ENCODE measurements at places on chromosomes 6 and 20. TPM values are rescaled to one million over a fixed set of nuclear protein-coding genes. Genes with fewer than 3 reads are reported as not detected.

- no peaks in the 10 kb centered on the region for H3K4me1 ChIP-seq
- no peaks in the 10 kb centered on the region for H3K27me3 ChIP-seq
- no peak within 1 kb of the TSS for H3K27ac ChIP-seq
These were observed at the start of gene CST2 for GRCh38 chr20:23826541-23827021. Gene CST2, minus strand, starts transcription at chr20:23826729. Its CDS starts 69 bp downstream, at chr20:23826660.

DNA sequence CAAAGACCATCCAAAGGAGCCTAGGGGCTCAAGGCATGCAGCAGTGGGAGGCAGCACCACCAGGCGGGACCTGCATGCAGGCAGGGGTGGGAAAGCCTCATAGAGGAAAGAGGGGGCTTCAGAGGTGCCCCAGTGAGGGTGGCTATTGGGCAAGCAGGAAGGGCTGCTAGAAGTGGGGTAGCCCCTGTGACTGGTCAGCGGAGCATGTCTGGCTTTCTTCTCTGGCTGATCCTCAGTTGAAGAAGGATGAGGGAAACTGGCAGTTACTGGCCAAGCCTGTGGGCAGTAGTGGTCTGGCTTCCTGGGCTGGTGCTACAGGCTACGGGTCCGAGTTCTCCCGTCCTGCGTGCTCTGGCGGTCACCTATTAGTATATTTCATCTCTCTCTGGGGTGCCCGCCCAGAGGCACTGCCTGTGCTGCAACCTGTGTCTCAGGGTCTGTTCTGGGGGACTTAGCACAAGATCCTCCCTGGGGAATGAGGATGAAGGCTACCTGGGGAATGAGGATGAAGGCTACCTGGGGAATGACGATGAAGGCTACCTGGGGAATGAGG is 35.9 kb upstream of the CST7 start:
- H3K4me1 ChIP-seq: peaks cover 4% of the 10 kb centered on the region
- no peak for DNase-seq

DNA sequence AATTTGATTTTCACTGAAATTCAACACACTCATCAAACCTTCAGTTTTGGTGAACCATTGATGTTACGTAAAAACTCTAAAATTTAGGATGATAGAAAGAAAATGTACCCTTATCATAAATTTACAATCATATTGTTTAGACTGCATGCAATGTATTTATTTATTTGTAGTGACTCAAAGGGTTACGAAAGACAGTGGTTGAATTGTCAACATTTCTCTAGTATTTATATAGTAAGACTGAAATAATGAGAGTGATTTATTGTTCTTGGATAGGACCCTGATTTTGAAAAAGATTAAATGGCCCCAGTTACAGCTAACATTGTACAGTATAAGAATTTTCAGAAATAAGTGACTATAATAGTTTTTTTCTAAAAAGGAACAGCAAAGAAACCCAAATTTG is 591.5 kb downstream of the RFPL4B start:
- H3K36me3 ChIP-seq: no peaks in the 10 kb centered on the region
- H3K4me3 ChIP-seq: no peak overlapping the region
- H3K4me1 ChIP-seq: peaks cover 9% of the 10 kb centered on the region

Gene HIVEP1
- total RNA-seq: 15.2 TPM

- DNase-seq: no peak
- H3K27ac ChIP-seq: no peak overlapping the region
- no peak overlapping the region for H3K4me3 ChIP-seq
- H3K36me3 ChIP-seq: no peaks in the 10 kb centered on the region
- H3K4me1 ChIP-seq: no peaks in the 10 kb centered on the region
- H3K27me3 ChIP-seq: no peaks in the 10 kb centered on the region
These were observed 158.2 kb upstream of the ZFP64 start for GRCh38 chr20:52349806-52350205.

Gene CCDC167
- total RNA-seq: 10.9 TPM

DNA sequence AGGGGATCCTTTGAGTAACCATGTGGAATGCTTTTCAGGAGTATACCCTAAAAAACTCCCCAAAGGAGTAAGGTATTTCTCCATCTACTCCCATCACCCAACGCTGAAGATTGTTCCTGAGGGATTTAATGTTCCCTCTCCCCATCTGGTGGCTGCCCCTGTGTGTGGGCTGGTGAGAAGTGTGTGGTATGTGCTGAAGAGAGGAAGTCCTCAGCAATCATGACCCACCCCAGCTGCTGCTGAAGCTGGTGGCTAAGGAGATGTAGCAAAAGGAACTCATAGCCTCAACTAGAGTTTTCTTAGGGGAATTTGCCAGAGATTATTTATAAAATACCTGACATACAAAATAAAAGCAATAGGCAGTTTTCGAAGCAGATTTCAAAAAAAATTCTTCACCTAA is 114.3 kb upstream of the JAG1 start:
- H3K36me3 ChIP-seq: no peaks in the 10 kb centered on the region
- H3K4me1 ChIP-seq: peaks cover 41% of the 10 kb centered on the region
- no peak overlapping the region for H3K27ac ChIP-seq
- no peaks in the 10 kb centered on the region for H3K27me3 ChIP-seq

Gene PIM1
- total RNA-seq: 10.6 TPM
